ENCODE measurements at places on chromosomes 1 and 21. TPM values are rescaled to one million over a fixed set of nuclear protein-coding genes. Genes with fewer than 3 reads are reported as not detected.

Gene HDAC1
- 52.1 TPM for total RNA-seq

Gene SMCP
- total RNA-seq = not detected

Gene AGPAT3
- total RNA-seq = 29.6 TPM

Gene PCP4L1
- total RNA-seq = not detected

Gene ECM1
- total RNA-seq = 1.5 TPM

Gene SLC9C2
- not detected for total RNA-seq

Gene CAMSAP2
- total RNA-seq = 25.5 TPM

Gene RHOC
- total RNA-seq = 374 TPM

Gene NCF2
- 2.7 TPM for total RNA-seq

Gene ADORA1
- 0.55 TPM for total RNA-seq

Gene A3GALT2
- not detected for total RNA-seq

Gene TMEM69
- total RNA-seq = 18.2 TPM

Gene MANEAL
- 26.5 TPM for total RNA-seq

Gene LPAR3
- total RNA-seq = 0.49 TPM

Gene BRDT
- not detected for total RNA-seq

Gene RHD
- not detected for total RNA-seq

Measured in A549 treated with dexamethasone at 1 μM for 4 hours (cell line).